Suppressor macrophage treated with lipopolysaccharide for 1 hour (primary cell): ENCODE measurements at places on chromosomes 5 and 9.

GRCh38 chr5:126972062-126972895, 58.1 kb downstream of the MARCHF3 start:
- peak; percentile 52 for DNase-seq

DNA sequence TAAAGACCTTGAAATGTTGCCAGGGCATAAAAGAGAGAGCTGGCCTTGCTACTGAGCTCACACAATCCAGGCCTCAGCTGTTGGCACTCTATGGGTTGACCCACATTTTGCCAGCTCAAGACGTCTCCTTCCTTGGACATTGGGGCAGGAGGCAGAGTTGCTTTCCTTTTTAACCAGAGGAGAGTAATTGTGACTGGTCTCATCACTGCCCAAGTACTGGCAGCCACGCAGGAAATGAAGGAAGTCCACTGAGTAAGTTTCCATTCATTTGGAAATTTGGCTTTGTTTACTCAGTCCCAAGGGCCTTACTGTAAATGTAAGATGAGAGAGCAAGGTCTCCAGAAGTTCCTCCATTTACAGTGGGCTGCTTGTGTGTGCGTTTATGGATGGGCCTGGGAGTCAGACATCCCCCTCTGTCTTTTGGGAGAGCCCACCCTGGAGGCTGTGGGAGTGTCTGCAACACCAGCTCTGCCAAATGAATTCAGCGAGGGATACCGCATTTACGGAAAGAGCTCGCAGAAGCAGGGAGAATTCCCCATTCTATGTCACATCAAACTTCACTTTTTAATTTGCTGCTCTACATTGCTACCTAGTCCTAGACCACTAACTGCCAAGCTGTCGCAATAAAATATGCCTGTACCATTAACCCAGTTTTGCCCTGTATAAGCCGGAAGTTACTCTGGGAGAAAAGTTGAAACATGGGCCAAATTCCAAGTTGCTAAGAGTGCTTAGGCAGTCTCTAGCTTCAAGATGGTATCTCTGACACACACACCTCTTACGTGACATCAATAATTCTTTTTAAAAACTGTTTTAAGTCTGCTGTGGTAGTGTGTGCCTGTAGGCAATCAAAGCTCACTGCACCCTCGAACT, 24.5 kb upstream of the PDZD2 start:
- peak; percentile 39 for DNase-seq

DNA sequence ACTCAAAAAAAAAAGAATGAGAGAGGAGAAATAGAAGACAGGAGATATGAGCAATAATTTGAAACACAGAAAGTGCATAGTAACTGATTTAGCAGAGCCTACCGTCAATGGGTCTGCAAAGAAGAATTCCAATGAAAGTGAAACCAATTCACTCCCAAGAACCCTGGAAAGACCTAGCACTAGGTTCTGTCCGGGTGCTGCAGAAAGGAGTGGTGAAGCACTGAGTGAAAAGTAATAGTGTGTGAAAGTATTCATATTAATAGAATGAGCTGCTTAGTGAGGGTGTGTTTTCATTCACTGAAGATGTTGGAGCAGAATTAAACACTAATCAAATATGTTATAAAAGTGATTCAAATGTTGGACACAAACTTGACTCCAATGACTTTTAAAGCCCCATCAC, 51.3 kb upstream of the SLC30A5 start:
- DNase-seq, result no peak

DNA sequence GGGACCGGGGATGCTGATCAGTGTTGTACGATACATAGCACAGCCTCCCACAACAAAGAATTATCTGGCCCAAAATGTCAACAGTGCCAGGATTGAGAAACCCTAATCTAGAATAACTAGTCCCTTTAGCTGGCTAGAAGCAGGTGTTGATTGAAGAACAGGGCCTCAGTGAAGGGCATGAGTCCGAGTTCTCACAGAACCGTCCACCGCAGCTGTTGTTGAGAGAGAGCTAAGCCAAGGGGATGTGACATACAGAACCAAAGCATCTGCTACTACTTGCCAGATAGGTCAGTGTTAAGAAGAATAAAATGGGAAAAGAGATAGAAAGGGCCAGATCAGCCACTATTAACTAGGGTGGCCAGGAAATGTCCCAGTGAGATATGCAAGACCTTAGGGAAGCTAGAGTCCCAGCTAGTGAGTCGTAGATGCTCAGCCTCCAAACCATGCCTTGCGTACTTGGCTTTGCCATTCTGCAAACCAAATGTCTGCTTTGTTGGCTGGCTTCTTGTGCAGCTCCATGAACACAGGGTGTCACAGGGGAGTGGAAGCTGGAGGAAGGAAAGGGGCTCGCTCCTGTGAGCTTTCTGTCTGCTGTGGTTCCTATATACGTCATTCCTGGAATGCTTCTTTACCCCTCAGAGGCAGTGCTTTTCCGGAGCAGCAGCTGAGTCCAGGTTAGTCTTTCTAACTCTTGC, 68.9 kb downstream of the FBXO38 start:
- no peak for DNase-seq

DNA sequence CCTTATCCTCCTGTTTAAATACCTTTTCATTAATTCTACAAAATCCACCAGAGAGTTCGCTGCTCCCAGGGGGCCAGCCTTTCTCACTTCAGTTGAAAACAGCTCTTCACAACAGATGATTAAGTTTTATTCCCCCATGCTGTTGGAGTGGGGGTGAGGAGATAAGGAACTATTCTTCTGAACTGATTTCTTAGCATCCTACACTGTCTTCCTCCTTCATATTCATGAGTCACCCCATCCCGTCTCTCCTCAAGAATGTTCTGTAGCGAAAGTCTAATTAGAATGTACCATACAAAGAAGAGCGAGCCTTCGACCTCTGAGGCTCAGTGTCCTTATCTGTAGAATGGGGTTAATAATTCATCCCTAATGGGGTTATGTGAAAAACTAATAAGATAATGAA, 138.0 kb downstream of the PIK3R1 start:
- DNase-seq, result peak; percentile 50

- peak; percentile 41 for DNase-seq
Observed at GRCh38 chr5:67887748-67888161, 327.8 kb upstream of the PIK3R1 start.

GRCh38 chr5:57859626-57860025, 377.0 kb upstream of the ACTBL2 start:
- DNase-seq, result no peak

DNA sequence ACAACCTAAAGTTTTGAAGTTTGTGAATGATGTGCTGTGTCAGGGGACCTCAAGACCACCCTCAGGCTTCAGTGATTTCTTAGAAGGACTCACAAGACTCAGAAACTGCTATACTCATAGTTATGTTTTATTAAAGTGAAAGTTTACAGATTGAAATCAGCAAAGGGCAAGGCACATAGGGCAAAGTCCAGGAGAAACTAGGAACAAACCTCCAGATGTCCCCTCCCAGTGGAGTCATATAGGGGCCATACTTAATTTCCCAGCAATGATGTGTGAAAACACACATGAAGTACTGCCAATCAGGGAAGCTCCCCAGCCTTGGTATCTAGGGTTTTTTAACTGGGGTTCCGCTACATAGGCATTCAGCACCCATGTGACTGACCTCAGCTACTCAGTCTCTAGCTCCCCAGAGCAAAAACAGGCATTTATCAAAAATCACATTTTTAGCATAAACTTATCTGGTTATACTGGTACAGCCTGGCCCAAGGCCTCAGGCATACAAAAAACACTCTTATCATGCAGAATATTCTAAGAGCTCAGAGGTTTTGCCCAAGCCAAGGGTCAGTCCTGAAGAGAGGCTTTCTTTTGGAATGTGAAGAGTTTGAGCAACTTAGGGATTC, 74.7 kb upstream of the ANKRD55 start:
- no peak for DNase-seq

DNA sequence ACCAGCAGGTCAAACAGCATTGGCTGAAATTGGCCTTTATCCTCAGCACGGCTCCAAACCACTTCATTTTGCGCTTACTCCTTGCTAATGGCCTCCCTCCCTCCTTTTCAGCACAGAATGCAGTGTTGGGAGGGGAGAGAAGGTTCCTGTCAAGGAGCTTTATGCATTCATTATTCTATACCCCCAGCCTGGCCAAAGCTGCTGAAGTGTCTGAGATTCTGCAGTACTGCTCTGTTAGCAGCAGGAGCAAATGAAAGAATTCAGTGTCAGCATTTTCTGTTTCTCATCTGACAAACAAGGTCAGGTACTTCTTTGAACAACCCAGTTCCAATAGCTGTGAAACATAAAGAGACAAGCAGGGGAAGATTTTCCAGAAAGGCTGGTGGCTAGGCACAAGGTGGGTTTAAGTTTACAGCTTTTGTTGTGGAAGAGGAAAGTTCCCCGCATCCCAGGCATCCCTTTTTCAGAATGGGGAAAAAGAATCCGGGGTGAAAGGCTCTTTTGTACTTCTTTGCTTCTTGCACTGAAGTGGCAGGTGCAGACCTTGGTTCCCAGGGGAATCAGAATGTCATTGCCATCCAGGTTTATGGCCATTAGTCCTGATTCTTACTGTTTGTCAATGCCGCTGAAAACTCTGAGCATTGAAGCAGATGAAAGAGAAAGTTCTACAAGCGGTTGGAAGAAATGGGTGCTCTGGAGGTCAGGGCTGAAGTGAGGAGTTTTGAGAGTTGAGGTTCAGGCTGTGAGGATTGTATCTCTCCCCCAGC, 109.3 kb upstream of the APC start:
- no peak for DNase-seq

DNA sequence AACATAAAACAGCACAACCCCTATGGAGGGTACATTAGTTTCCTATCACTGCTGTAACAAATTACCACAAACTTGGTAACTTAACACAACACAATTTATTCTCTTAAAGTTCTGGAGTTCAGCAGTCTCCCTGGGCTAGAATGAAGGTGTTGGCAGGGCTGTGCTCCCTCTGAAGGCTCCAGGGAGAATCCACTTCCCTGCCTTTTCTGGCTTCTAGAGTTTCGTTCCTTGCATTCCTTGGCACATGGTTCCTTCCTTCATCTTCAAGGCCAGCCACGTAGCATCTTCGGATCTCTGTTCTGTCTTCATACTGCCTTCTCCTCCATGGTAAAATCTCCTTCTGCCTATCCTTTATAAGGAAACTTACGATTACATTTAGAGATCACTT, 25.0 kb upstream of the GSN start:
- DNase-seq, result no peak

- DNase-seq, result no peak
Observed at GRCh38 chr5:37835380-37835973, 4.4 kb downstream of the GDNF start.

DNA sequence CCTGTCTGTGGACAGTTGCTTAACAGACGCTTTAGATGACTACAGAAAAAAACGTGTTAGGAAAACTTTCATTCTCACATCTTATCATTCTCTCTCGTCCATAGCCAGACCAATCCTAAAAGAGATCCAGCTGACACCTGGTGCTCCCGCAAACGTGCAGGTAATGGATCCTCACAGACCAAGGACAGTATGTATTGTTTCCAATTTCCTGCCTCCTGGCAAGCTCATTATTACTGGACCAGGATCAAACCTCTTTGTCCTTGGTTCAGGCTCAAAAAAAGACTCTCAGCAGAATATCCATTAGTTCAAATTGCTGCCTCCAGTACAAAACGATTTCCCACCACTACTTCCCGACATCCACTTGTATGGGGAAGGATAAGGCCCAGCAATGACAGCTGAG, 62.4 kb downstream of the SERINC5 start:
- DNase-seq, result no peak

- DNase-seq, result no peak
Observed at GRCh38 chr5:73126381-73126780, 6.0 kb downstream of the TMEM171 start.

- no peak for DNase-seq
Observed at GRCh38 chr9:134561427-134562145, 80.0 kb upstream of the COL5A1 start.

- peak; percentile 68 for DNase-seq
Observed at GRCh38 chr5:39175273-39175955, 43.9 kb downstream of the FYB1 start.

GRCh38 chr5:93676704-93677103, 64.7 kb downstream of the POU5F2 start:
- DNase-seq, result no peak

GRCh38 chr5:78771260-78772205, 123.0 kb upstream of the LHFPL2 start:
- DNase-seq, result peak; percentile 67

DNA sequence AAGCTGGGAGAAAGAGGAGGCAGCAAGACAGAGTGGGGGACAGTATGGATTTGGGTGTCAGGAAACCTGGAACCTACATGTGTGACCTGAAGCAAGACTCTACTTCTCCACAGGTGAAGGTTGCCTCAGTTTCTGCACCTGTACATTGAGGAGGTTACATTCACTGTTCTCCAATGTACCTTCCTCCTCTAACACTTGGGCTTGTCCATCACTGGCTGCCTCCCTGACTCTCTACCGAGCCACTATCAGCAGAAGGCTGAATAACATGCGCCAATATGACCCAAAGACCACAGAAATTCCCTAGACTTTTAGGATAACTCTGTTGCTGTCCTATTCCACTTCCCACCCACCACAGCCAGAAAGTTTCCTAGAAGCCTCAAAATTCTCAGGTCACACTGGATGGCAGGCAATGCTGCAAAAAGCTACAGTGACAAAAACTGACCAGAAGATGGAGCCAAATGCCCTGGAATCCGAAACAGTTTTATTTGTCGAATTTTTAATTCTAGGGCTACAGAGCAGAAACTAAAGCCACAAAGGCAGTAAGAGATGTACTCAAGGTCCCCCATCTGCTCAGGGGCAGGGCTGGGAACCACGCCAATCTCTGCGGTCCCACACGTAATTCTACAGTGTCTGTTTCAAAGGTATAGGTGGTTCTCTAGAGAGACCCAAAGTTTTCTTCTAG, 64.4 kb downstream of the FAM114A2 start:
- DNase-seq, result peak; percentile 50

GRCh38 chr9:87763286-87763685, 37.4 kb downstream of the CTSL start:
- DNase-seq, result no peak

- no peak for DNase-seq
Observed at GRCh38 chr5:4563400-4563799, 576.7 kb upstream of the ADAMTS16 start.

DNA sequence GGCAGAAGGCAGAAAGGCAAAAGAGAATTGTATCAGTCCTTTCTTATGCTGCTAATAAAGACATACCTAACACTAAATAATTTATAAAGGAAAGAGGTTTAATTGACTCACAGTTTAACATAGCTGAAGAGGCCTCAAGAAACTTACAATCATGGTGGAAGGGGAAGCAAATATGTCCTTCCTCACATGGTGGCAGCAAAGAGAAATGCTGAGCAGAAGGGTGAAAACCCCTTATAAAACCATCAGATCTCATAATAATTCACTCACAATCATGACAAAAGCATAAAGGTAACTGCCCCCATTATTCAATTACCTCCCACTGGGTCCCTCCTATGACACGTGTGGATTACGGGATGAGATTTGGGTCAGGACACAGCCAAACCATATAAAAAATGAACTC, 312.5 kb upstream of the PTGER4 start:
- peak; percentile 31 for DNase-seq

GRCh38 chr9:89955626-89956025, 350.8 kb downstream of the GADD45G start:
- no peak for DNase-seq

- DNase-seq, result no peak
Observed at GRCh38 chr9:113885183-113886025, 9.3 kb downstream of the ZNF618 start.

- no peak for DNase-seq
Observed at GRCh38 chr5:158857371-158857770, 242.3 kb downstream of the EBF1 start.
